Stimulated activated CD8-positive, alpha-beta memory T cell treated with anti-CD3 and anti-CD28 coated beads, Interleukin-4, amount 100 ng/mL, for 4 hours (primary cell): ENCODE measurements at places on chromosomes 4 and X.

DNA sequence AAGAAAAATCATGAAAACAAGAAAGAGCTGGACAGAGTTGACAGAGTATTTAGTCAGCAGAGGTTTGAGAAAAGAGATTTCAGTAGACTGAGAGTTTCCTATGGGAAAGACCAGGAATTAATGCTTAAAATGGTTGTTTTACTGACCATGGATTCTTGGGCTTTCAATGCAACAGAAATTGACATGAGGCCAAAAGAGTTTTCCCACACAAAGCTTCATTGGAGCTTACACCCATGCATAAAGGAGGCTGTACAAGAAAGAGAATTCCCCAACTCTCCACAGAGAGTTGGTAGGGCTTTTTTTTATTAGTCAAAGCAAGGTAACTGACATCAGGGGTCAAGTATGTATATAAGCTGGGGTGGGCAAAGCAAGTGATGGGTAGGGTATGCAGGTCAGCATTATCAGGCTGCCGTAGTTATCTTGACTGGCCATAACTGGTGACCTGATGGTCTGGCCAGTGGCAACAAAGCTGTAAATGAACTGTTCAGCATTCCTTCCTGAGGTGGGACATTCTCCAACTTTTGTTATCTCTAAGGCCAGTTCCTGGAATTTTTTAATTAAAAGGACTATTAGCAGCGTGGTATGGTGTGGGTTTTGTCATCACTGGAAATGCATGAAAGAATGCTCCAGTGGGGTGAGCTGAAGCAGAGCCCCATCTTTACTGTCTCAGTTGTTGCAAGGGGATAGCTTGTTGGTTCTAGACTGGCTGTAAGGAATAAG, 117.0 kb downstream of the ADAM29 start:
- DNase-seq = no peak

DNA sequence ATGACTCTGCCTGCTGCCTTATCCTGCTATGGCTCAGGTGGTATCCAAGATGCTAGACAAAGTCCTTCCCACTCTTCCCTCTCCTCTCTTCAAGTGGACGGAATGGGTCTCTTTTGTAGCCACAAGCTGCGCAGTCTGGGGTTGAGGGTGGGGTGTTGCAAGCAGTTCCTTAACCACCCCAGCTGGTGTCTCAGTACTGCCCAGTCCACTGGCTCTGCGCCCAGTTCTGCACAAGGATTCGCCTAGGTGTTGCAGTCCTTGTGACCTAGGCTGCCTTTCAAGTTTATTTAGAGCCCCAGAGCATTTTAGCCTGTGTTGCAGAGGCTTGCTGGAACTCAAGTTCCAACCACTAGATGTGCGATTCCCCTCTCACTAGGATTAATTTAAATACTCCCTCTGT, 120.7 kb downstream of the NEXMIF start:
- DNase-seq = no peak

DNA sequence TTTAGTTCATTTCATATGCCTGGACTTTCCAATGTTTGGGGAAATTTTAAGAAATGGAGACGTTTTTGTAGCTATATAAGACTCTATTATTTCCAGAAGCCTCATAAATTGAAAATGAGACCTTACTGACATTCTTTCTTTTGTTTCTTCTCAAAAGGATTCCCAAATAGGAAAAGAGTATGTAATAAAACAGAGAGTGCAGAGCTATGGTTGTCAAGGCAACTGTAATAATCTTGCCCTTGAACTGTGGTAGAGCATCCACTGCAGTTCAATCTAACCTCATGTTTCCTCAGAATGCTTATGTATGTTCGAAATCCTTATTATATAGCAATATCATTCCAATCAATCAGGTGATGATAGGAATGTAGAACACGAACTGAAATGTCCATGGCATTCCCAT, 54.1 kb downstream of the AMELX start:
- no peak for DNase-seq

- no peak for DNase-seq
These were observed 251.0 kb downstream of the ZNF674 start for GRCh38 chrX:46294234-46294633.

GRCh38 chr4:152052451-152053057, 291.7 kb upstream of the GATB start:
- no peak for DNase-seq

- no peak for DNase-seq
These were observed 2.2 kb downstream of the TECRL start for GRCh38 chr4:64407000-64407399.

DNA sequence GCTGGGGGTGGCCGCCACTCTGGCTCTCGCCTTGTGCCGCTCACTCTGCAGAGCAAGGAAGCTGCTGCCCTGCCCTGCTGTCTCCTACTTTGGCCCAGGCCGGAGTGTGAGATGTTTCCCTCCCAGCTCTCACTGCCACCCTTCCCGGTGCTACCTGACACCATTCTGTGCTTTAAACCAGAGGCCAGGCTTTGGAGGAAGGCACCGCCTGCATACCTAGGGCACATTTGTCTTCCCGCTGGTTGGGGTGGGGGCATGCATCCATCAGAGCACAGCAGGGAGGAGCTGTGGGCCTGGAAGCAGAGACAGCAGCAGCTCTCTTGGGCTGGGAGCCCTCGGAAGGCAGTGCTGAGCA, 96.9 kb upstream of the PSAPL1 start:
- DNase-seq = no peak

DNA sequence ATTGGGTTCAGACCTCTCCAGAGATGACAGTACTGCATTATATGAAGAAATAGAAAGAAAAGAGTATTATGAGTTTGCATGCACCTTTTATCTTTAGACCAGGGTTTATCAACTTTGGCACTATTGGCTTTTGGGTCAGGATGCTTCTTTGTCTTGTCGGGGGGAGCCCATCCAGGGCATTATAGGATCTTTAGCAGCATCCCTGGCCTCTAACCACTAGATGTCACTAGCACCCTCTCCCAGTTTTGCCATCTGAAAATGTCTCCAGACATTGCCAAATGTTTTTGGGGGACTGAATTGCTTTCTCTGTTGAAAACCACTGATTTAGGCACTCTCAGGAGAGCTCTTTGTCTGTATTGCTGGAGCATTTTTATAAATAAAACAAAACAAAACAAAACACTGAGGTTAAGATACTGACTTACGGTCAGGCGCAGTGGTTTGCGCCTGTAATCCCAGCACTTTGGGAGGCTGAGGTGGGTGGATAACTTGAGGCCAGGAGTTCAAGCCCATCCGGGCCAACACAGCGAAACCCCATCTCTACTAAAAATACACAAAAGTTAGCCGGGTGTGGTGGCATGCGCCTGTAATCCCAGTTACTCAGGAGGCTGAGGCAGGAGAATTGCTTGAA, 23.6 kb downstream of the CA5B start:
- DNase-seq = no peak

- DNase-seq = no peak
These were observed 432.9 kb downstream of the GRXCR1 start for GRCh38 chr4:43325220-43325967.

GRCh38 chr4:173218411-173219125, 50.0 kb downstream of the GALNT7 start:
- DNase-seq = no peak

DNA sequence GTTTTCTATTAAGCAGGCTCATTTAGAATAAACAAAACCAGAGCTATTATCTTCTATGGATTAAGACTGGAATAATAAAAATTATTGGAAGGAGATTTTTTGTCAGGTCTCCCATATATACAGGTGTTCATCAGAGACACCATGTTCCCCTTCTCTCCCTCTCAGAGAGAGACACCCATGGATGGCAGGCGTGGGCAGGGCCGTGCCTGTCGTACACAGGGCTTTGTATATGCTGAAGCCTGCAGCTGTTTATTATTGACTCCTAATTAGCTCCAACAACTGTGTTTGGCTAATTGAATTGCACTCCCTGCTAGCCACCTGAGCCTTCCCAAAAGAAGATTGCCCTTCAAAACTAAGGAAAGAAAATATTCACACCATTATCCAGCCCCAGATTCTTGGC, 81.6 kb downstream of the GK start:
- DNase-seq = no peak

DNA sequence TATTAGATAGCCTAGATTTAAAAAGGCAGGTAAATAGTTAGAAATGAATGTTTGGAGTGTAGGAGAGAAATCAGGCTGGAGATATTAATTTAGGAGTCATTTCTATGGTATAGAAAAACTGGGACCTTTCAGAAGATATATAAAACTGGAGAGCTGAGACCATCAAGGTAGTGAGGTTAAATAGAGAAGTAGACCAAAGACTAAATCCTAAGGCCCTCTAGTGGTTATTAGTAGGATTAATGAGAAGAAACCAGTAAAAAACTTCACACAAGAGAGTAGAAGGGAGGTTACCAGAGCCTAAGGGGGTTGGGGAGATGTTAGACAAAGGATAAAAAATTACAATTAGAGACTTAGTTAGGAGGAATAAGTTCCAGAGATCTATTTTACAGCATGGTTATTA, 351.0 kb upstream of the SPANXN1 start:
- DNase-seq = no peak

DNA sequence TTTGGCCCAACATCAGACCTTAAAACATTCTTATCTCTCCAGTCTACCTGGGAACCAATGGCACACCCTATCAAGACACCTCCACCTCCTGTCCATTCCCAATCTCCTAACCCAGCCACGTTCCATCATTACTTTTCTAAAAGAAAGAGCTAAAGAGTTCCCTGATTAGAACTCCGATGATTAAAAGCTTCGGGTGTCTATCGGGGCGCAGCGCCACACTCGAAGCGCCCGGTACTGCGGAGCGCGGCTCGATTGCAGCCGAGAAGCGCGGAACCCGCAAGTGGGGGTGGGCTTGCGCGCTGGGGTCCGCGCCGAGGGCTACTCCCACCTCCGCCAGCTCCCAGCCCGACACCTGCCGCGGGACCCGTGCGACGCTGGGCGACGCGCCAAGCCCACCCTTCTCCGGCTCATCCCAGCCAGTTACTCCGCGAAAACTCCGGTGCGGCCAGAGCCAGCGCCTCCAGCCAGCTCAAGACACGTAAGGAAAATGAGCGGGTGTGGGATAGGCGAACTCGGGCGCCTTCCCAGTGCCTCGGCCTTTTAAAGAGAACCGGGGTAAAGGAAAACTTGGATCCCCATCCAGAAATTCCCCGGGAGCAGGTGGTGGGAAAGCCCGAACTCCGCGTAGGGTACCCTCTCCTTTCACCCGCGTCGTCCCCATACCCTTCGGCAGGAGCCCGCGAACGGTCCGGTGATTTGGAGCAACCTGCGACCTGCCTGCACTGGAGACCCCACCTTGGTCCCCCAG, 593 bp downstream of the NPY1R start:
- no peak for DNase-seq

DNA sequence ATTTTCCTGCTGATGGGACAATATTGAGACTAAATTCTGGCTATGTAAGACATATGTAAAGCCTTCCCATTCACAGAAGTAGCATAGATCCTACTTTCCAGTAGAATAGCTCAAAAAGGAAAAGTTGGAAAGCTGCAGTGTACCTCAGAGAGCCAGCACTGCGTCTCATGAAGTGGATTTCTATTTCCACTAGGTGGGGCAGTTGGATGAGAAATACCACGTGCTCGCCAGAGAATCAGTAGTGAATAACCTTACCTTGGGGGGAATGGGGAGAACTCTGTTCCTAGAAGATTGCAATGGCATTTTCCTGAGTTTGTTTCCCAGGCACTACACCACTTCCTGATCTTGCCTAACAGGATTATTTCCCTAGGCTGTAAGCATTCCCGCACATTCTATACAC, 907.1 kb downstream of the FSTL5 start:
- no peak for DNase-seq

GRCh38 chr4:139933541-139933940, 220.4 kb downstream of the MAML3 start:
- DNase-seq = no peak

DNA sequence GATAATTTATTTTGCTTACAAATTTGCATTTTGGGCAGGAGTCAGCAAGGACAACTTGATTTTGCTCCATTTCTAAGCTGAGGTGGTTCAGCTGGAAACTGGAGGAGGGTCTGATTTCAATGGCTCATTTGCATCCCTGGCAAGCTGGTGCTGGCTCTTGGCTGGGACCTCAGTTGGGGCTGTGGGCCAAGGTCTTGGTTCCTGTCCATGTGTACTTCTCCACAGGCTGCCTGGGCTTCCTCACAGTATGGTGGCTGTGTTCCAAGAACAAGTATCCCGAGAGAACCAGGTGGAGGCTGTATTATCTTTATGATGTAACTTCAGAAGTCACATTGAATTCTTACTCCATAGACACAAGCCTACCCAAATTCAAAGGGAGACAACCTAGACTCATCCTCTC, 77.0 kb upstream of the STX18 start:
- DNase-seq = no peak

GRCh38 chrX:148389629-148390028, 110.8 kb upstream of the AFF2 start:
- no peak for DNase-seq
